ENCODE measurements at places on chromosomes 11 and 22.

DNA sequence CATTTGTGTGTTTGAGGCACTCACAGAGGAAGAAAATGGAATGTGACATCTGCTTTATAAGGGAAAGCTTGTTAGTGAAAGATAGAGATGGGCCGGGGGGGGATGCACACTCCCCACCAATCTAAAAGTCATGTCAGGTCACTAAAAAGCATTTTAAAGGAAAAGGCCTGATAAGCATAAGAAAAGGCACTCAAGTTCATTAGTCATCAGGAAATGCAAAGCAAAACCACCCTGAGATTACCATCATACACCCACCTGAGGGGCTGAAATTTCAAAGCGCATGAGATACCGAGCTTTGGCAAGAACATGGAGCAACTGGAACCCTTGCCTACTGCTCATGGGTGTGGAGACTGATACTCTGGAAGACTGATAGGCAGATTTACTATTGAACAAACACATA, 77.9 kb upstream of the ANO1 start:
- no peak for DNase-seq

GRCh38 chr22:17258788-17259148, 39.5 kb upstream of the ADA2 start:
- DNase-seq: no peak

DNA sequence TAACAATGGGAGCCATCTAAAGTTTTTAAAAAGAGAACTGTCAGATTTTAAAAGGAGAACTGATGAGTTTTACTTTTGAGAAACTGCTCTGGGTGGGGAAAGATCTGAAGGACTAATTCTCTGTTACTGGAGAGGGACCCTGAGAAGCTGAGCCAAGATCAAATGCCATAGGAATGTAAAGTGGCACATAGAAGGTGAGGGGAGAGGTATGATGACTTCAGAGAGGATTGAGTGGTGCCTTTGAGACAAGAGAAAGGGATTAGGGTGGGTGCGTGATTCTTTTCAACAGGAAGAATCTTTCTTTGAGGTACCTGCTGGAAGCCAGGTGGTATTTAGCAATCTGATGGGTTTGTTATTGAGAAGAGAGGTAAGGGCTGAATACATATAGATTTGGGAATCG, 9.0 kb downstream of the CRKL start:
- DNase-seq: no peak

DNA sequence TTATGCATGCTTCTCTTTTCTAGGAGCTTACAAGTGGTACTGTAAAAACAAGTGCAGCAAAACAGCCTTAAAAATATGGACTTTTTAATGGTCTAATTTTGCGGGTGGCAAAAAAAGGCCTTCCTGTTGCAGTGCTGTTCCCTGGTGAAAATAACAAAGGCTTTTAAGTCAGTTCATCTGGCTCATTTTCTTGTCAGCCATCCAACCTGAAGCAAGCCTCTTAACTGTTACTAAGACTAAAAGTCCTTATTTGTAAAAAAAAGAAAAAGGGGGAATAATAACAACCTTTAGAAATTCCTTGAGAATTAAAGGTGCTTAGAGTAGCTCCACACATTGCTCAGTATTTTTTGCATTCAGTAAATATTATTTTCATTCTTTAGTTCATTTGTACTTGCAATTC, 200.5 kb upstream of the CHORDC1 start:
- peak; percentile 3 for DNase-seq

GRCh38 chr11:2305140-2305778, 3.4 kb downstream of the TSPAN32 start:
- peak; percentile 76 for DNase-seq

- no peak for DNase-seq
These were observed 52.5 kb downstream of the RRAS2 start for GRCh38 chr11:14306481-14306880.

- no peak for DNase-seq
These were observed 35.2 kb upstream of the TRIM29 start for GRCh38 chr11:120173019-120173705.

DNA sequence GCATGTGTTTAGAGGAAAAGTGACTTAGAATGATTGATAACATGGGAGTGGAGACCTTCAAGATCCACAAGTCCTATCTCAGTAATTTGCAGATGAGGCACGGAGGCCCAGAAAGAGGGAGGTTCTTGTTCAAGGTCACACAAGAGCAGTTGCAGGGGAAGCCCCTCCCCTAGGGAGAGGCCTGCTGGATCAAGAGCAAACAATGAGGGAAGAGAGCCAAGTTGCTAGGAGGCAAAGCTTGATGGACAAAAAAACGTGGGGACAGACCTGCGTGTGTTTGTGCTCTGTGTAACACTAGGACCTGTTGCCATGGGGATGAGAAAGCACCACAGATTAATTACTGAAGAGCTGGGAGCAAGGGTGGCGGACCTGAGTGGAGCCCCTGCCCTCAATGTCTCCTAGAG, 6.4 kb upstream of the MFRP start:
- no peak for DNase-seq

GRCh38 chr11:19284881-19285280, 44.1 kb upstream of the E2F8 start:
- DNase-seq: no peak

DNA sequence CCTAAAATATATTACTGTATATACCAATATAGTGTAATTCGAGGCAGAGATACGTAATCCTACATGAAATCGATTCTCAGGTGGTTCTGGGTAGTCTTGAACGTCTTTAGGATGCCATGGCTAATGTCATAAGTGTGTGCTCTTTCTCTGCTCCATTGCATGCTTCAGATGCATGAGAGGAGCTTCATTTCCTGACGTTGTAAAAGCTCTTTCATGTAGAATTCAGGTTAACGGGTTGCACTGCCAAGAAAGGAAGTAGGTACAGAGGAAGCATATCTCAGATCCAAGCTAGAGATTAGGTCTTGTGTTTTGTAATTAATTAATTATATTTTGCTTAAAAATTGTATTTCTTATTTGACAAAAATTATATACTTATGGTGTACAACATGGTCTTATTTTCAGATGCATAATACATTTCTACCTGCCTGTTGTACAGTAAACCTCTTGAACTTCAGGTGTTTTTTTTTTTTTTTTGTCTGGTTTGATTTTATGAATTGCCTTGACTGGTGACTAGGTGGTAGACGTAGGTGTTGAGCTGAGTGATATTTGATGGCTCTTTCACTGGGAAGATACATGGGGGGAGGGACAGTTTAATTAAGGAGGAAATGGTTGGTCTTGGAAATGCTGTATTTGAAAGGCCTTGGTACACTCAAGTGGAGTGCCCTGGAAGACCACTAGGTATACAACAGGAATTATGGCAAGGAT, 9.3 kb downstream of the NUP50 start:
- no peak for DNase-seq

GRCh38 chr11:78925387-78925786, 350.7 kb upstream of the NARS2 start:
- DNase-seq: no peak

- DNase-seq: no peak
These were observed 12.5 kb upstream of the SYT12 start for GRCh38 chr11:67010296-67010905.

GRCh38 chr11:1496091-1496760, 9.6 kb upstream of the MOB2 start:
- DNase-seq: no peak

DNA sequence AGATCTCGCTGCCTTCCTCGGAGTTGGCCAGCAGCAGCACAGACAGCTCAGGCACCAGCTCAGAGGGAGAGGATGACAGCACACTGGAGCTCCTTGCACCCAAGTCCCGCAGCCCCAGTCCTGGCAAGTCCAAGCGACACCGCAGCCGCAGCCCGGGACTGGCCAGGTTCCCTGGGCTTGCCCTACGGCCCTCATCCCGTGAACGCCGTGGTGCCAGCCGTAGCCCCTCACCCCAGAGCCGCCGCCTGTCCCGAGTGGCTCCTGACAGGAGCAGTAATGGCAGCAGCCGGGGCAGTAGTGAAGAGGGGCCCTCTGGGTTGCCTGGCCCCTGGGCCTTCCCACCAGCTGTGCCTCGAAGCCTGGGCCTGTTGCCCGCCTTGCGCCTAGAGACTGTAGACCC, 6.4 kb downstream of the PLA2G3 start:
- DNase-seq: no peak

DNA sequence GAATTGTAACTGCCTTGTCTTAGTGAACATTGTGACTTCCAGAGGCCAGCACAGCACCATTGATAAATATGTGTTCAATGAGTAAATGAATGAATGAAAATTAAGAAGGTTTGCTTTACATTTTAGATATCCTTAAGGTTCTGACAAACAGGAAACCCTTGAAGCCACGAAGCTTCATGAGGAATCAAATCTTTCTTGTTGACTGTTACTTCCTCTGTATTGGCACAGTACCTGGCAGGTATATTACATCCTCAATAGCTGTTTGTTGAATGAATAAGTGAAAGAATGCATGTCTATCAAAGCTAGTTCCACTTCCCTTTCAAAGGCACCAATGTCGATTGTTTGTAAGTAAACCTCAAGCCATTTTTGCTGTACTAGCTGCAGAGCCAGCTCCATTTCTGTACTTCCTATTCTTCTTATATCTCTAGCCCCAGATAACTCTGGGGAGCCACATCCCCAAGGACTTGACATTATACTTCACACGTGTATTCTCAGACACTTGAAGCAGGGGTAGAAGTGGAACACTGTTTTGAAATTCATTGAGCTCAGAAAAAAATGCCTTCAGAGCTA, 140.3 kb upstream of the RAG2 start:
- DNase-seq: no peak

GRCh38 chr22:46789992-46790391, 27.5 kb downstream of the TBC1D22A start:
- DNase-seq: no peak

- DNase-seq: peak; percentile 18
These were observed 15.5 kb downstream of the EFCAB6 start for GRCh38 chr22:43796567-43796966.

DNA sequence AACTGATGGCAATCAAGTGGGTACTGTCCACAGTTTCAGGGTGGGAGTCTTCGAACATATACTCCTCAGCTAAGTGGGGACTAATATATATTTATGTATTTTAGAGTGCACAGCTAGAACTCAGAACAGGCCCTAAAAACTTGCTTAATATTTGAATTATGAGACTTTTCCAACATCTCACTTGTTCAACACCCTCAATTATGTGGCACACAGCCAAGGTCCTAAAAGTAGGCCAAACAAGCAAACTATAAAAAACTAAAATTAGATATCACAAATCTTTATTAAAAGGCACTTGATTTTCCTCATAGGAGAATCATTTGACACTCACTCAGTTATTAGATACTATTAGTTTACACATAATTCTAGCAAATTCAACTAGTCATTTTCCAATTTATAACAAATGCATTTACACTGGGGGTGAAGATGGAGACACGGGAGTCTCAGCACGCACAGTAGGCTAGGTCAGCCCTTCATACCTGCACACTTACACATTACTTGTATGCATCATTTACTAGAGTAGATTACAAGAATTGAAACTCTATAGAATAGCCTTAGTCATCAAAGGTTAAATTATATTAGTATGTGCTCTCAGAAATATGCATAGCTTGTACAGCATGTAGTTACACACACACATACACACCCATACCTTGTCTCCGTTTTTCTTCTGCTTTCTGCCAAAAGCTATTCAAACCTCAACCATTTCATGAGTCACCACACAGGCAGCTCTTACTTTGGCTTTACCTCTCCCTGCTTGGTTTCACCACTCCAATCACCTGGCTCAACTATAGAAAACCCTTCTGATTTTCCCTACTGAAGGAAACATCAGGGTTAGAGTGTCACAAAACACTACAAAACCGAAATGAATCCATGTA, 171.5 kb downstream of the SBF2 start:
- no peak for DNase-seq

- DNase-seq: no peak
These were observed 5.6 kb downstream of the DDX6 start for GRCh38 chr11:118785362-118785761.

GRCh38 chr11:120912504-120912903, 111.4 kb upstream of the TBCEL start:
- no peak for DNase-seq

DNA sequence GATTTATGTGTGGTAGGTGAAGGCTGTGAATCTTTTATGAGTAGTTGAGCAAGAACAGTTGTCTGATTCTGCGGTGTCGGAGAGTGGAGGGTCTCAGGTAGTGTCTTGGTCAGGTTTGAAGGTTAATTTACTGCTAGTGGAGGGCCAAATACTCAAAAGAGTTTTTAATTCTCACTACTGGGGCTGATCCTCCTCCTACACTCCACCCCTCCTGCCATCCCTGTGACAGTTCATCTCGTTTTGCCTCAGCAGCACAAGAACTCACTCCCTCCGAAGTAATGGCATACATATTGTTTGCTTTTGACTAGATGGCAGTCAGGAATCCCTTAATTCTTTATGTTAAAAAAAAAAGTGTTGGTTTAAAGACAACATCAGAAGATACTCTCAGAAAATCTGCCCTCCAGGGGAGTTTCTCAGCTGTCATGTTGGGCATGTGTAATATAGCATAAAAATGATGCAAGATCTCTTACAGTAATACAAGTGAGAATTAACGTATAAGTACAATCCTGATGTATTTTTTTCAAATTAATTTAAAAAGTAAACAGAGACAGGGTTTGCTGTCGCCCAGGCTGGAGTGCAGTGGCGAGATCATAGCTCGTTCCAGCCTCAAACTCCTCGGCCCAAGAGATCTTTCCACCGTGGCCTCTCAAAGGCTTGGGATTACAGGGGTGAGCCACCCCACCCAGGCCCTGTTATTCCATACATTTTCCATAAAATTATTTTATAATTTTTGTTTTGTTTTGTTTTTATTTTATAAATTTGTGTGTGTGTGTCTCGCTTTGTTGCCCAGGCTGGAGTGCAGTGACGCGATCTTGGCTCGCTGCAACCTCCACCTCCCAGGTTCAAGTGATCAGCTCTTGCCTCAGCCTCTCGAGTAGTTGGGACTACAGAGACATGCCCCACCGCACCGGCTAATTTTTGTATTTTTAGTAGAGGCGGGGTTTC, 1.3 kb downstream of the FAR1 start:
- DNase-seq: no peak

DNA sequence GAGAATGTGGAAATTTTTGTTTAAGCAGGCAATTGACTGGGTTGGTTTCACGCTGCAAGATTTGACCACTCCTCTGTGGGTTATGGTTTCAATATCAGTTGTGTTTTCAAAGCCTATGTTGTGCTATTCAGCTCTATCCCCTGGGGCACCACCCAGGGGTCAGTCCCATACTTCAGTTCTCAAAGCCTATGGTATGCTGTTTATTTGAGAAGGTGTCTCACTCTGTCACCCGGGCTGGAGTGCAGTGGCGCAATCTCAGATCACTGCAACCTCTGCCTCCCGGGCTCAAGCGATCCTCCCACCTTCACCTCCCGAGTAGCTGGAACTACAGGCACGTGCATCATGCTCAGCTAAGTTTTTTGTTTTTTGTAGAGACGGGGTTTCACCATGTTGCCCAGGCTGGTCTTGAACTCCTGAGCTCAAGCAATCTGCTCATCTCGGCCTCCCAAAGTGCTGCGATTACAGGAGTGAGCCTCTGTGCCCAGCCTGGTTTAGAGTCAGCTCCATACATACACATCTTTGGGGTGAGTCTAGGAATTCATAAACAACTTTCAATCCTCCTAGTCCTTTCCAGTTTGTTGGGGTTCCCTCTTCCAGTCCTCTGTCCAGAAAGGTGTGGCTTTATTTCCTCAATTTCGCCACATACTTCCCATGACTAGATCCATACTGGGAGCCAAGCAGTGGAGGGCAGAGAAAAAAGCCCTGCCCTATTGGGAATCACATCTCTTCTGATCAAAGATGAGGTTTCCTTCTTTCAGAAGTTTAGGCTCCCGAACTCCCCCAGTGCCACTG, 35.0 kb upstream of the MAPK1 start:
- DNase-seq: no peak

Data from neuronal stem cell (in vitro differentiated cells).